ENCODE measurements at places on chromosomes 5 and 9. TPM values are rescaled to one million over a fixed set of nuclear protein-coding genes. Genes with fewer than 3 reads are reported as not detected.

PRR16 gene
- total RNA-seq = 1.0 TPM

SPINK1 gene
- total RNA-seq = not detected

COL15A1 gene
- 11.8 TPM for total RNA-seq

AK8 gene
- total RNA-seq = 1.6 TPM

OR13F1 gene
- total RNA-seq = not detected

PHF24 gene
- 0.58 TPM for total RNA-seq

NUTM2G gene
- not detected for total RNA-seq

ZBTB26 gene
- total RNA-seq = 4.2 TPM

DNM1 gene
- 16.2 TPM for total RNA-seq

DMGDH gene
- 2.9 TPM for total RNA-seq

C5orf52 gene
- not detected for total RNA-seq

LEAP2 gene
- total RNA-seq = 0.25 TPM

TMEM252 gene
- not detected for total RNA-seq

PCSK1 gene
- total RNA-seq = not detected

PCDHGA7 gene
- total RNA-seq = 2.2 TPM

TMEM232 gene
- total RNA-seq = 10.9 TPM

CTNND2 gene
- 0.34 TPM for total RNA-seq

IGFBPL1 gene
- total RNA-seq = 2.5 TPM

GGTA1 gene
- total RNA-seq = not detected

INSL4 gene
- total RNA-seq = not detected

SLC25A48 gene
- total RNA-seq = not detected

ELAVL2 gene
- total RNA-seq = 0.68 TPM

SLCO6A1 gene
- total RNA-seq = not detected

N4BP3 gene
- 6.0 TPM for total RNA-seq

WDR38 gene
- total RNA-seq = not detected

SLC27A6 gene
- 1.2 TPM for total RNA-seq

RACK1 gene
- total RNA-seq = 5,323 TPM

All from kidney epithelial cell (primary cell).